ENCODE measurements at places on chromosomes 4 and X.

- no peak for DNase-seq
These were observed 53.6 kb downstream of the MAP7D2 start for GRCh38 chrX:20063153-20063552.

DNA sequence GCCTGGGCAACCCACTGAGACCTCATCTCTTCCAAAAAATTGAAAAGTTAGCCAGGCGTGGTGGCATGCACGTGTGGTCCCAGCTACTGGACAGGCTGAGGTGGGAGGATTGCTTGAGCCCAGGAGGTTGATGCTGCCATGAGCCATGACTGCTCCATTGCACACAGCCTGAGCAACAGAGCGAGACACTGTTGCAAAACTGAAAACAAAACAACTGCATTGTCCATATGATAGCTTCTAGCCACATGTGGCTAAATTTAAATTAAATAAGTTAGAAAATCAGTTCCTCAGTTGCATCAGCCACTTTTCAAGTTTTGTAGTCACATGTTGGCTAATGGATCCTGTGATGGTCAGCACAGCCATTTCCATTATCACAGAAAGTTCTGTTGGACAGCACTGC is 67.9 kb downstream of the GAB1 start:
- no peak for DNase-seq

- DNase-seq: no peak
These were observed 922.1 kb upstream of the SLIT2 start for GRCh38 chr4:19329631-19330030.

GRCh38 chrX:24025741-24026403 is 1.1 kb downstream of the KLHL15 start:
- no peak for DNase-seq

DNA sequence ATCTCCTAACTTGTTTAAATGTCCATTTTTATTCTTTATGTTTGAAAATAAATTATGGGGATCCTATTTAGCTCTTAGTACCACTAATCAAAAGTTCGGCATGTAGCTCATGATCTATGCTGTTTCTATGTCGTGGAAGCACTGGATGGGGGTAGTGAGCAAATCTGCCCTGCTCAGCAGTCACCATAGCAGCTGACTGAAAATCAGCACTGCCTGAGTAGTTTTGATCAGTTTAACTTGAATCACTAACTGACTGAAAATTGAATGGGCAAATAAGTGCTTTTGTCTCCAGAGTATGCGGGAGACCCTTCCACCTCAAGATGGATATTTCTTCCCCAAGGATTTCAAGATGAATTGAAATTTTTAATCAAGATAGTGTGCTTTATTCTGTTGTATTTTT is 27.6 kb downstream of the NUDT6 start:
- no peak for DNase-seq

GRCh38 chr4:88230461-88230891 is 53.9 kb downstream of the PPM1K start:
- DNase-seq: no peak

- DNase-seq: no peak
These were observed 97.3 kb downstream of the COL25A1 start for GRCh38 chr4:109205186-109205585.

- DNase-seq: no peak
These were observed 23.7 kb downstream of the SULT1E1 start for GRCh38 chr4:69836287-69836686.

- no peak for DNase-seq
These were observed 598.1 kb downstream of the MID1IP1 start for GRCh38 chrX:39399387-39399786.

DNA sequence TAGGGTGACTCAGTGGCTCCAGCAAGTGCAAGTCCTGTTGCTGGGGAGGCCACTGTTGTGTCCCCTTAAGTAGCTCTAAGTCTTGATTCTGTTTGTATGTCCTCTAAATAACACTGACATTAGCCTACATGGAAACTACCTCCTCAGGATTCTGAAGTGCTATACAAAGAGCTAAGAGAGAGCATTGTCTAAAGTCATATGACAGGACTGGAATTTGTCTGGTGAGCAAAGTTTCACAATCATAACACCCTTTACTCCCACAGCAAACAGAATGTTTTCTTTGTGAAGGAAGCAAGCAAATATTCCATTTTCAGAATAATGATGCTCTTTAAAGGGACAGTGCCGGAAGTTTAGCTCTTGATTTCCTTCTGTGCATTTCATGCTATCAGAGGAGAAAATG is 23.4 kb upstream of the CT47A1 start:
- no peak for DNase-seq

- DNase-seq: no peak
These were observed 1611.1 kb downstream of the ARAP2 start for GRCh38 chr4:34633241-34633640.

GRCh38 chrX:74800062-74800461 is 125.2 kb downstream of the NEXMIF start:
- no peak for DNase-seq

- DNase-seq: no peak
These were observed 38.7 kb downstream of the KDM5C start for GRCh38 chrX:53186351-53186750.

DNA sequence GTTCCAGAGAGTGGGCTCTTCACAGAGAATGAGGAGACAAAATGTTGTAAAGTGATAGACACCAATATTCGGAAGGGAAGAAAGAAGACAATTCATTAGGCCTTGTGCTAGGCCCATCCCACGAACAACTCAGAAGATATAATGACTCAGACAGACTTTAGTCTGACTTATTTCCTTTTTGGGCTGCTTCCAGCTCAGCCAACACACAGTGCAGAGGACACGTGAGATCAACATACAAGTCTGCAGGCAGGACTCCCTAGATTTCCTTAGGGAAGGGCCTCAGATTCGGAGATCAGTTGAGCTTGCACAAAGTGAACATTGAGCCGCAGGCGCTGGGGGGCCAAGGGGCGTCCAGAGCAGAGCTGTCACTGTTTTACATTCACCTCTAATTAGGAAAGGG is 290.7 kb upstream of the TENM3 start:
- DNase-seq: no peak

GRCh38 chr4:8593264-8594096 is 915 bp downstream of the CPZ start:
- no peak for DNase-seq

GRCh38 chrX:57445076-57445475 is 146.7 kb upstream of the ZXDB start:
- no peak for DNase-seq

- no peak for DNase-seq
These were observed 10.1 kb upstream of the MAGEA8 start for GRCh38 chrX:149870840-149871239.

DNA sequence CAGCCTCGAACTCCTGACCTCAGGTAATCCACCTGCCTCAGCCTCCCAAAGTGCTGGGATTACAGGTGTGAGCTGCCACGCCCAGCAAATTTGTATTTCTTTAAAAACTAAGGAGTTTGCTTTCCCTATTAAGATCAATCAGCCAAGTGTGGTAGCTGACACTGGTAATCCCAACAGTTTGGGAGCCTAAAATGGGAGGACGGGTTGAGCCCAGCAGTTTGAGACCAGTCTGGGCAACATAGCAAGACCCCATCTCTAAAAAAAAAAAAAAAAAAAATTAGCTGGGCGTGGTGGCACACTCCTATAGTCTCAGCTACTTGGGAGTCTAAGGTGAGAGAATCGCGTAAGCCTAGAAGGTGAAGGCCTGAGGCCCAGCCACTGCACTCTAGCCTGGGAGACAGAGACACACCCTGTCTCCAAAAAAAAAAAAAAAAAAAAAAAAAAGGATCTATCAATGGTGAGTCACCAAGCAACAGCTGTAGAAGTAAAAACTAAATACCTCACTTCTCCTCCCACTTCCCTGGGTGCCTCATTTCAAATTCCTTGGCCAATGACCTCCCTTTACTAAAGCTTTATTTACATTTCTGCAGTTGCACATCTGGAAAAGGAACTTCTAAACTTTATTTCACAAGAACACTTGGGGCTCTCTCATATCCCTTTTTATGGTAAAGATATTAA is 54.5 kb downstream of the LDB2 start:
- no peak for DNase-seq

DNA sequence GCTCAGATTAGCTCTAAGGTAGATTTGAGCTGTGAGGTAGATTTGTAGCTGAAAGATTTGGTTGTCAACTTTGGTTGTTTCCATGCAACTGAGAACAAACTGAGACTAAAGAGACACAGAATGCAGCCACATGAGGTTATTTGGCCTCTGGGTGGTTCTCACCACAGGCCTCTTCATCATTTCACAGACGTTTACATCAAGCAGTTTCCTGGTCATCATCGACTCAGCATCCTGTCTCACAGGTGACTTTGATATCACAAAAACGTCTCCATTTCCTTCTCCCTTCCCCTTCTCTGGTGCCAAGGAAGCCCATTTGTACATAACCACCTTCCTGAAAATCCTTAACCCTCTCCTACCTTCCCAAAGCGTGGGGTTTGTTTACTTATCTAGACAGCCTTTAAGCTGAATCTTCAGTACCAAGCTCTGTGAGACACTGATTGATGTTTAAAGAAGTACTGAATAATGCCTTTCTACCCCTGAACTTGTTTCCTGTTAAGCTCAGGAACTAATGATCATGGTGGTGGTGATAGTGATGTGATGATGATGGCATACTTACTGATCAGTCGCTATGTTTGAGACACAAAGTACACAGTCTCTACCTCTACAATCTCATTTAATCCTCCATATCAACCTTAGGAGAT is 81.9 kb downstream of the FAM114A1 start:
- no peak for DNase-seq

GRCh38 chrX:31243804-31244203 is 172.0 kb upstream of the FTHL17 start:
- no peak for DNase-seq

DNA sequence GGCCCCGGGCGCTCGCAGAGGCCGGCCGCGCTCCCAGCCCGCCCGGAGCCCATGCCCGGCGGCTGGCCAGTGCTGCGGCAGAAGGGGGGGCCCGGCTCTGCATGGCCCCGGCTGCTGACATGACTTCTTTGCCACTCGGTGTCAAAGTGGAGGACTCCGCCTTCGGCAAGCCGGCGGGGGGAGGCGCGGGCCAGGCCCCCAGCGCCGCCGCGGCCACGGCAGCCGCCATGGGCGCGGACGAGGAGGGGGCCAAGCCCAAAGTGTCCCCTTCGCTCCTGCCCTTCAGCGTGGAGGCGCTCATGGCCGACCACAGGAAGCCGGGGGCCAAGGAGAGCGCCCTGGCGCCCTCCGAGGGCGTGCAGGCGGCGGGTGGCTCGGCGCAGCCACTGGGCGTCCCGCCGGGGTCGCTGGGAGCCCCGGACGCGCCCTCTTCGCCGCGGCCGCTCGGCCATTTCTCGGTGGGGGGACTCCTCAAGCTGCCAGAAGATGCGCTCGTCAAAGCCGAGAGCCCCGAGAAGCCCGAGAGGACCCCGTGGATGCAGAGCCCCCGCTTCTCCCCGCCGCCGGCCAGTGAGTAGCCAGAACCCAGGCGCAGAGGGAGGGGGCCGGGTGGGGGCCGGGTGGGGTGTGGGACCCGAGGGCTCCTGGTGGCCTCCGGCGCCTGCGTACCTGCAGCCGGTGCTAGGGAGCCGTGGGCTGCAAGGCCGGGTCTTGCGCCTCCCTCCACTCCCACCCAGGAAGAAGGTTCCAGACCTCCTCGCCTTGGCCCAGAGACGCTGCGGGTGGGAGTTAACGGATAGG is 534 bp downstream of the MSX1 start:
- DNase-seq: no peak

GRCh38 chr4:147794787-147795413 is 63.0 kb downstream of the ARHGAP10 start:
- no peak for DNase-seq

DNA sequence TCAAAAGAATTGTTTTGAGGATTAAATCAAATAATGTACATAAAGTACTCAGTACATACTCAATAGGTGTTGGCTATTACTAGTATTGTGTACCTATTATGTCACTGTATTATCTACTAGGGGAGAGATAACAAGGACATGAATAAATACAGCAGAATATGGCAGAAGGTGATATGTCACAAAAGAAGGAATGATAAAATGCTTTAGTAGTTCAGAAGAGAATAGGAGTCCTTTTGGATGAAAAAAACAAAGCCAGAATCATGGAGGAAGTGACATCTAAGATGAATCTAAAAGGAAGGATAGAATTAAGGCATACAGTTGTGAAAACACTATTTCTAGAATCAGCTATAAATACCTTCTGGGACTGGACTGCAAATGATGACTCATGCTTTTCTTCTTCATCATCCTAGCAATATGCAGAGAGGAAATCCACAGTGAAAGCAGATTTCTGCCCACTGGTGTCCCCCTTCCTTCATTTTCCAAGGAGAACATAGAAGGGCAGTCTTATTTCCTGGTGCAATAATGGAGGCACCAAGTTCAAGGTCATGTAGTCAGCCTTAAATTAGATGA is 98.7 kb downstream of the GLUD2 start:
- DNase-seq: no peak

DNA sequence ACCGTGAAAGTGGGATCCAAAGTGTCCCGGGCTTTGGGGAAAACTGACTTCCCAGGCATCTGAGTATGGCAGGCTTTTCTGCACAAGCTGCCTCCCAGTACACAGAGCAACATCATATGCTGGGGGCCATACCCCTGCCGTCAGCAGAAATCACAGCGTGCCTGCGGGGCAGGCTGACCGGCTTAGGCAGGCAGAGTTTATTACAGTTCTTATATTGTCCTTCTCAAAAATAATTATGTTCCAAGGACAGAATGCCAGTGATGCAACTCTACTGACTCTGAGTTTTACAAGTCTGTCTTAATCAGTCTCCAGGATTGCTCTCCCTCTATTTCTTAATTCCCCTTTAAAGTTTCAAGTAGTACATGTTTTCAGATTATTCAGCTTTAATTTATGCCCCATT is 37.0 kb downstream of the IL21 start:
- DNase-seq: no peak

DNA sequence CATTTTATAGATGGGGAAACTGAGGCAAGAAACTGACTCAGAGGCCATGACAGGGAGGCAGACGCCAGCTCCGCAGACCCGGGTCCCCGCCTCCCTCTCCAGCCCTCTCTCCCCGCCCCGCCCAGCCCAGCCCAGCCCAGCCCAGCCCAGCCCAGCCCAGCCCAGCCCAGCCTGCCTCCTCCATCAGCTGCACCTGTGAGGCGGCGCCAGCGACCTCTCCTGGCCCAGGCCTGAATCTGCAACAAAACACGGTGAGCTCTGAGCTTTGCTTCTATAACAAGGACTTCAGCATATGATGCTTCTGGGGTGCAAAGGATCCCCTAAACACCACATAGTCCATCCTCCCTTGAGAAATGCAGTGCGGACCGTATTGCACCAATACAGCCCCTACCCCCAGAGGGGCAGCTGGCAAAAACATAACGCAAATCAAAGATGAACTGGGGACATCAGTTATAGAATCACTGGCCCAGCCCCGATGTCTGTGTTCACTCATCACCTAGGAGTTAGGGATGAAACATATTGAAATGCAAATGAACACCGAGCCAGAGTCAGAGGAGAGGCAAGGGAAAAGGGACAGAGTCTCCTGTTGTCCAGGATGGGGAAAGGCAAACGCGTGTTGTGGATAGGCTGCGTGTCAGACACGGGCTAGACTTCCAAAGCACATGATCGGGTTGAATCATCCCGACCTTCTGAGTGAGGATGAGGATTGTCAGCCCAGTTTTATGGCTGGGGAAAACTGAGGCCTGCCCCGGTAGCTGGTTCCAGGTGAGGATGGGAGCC is 216.1 kb upstream of the PSAPL1 start:
- DNase-seq: no peak

Data from cortex of kidney (tissue), 1 donor.